ENCODE measurements at places on chromosomes 6 and 20. TPM values are rescaled to one million over a fixed set of nuclear protein-coding genes. Genes with fewer than 3 reads are reported as not detected.

GRCh38 chr6:157964100-157964499 is 17.6 kb upstream of the SYNJ2 start:
- DNase-seq = no peak
- peaks cover 24% of the 10 kb centered on the region for H3K4me1 ChIP-seq
- peaks cover 16% of the 10 kb centered on the region for H3K36me3 ChIP-seq
- peaks cover 6% of the 10 kb centered on the region for H3K27me3 ChIP-seq
- no peak overlapping the region for H3K4me3 ChIP-seq

LRP11 gene
- 2.9 TPM for total RNA-seq

- H3K36me3 ChIP-seq = no peaks in the 10 kb centered on the region
- no peaks in the 10 kb centered on the region for H3K4me1 ChIP-seq
- H3K27ac ChIP-seq = no peak overlapping the region
Measured at GRCh38 chr6:50102676-50103075, 52.9 kb upstream of the DEFB112 start.

DNA sequence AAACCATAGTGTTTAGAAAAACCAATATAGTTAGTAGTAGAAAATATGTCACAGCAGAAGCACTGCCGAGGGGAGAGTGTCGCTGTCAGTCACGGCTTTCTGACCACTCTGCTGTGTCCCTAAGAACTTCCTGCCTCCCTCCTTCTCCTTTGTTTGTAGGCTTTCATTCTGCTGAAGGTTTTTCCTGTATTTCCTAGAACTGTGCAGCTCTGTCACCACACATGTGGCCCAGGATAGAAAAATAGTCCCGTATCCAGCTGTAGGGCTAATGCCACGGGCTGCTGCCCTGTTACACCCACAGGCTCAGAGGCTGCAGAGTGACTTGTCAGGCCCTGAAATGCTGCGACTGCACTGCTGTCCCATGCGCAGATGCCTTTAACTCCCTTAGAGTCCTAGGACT is 52.6 kb upstream of the SYNJ2 start:
- H3K4me1 ChIP-seq = peaks cover 4% of the 10 kb centered on the region
- H3K36me3 ChIP-seq = peaks cover 16% of the 10 kb centered on the region
- H3K27ac ChIP-seq = no peak overlapping the region

DNA sequence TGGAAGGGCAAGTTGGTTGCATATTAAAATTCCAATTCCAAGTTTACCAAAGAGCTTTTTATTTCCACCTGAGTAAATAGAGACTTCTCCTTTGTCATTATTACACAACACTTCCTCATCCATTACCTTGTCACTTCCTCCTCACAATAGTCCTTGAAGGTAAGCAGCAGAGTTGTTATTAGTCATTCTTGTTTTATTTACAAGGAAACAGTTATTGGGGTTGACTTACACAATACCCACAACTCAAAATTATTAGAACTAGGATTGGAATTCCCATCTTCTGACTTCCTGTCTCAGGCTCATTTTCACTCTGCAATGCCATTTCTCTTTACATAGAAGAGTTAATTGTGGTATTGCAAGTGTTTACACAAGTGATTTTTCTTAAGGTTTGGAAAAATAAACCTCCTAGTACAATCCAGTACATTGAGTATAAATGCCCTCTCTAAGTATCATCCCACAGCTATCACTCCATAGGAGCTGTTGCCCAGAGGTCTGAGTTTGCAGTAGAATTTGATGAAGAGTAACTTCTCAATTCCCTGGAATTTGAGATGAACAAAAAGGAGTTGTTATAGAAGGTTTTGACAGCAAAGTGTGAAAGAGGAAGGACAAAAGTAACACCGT is 28.9 kb upstream of the MTRF1L start:
- H3K27me3 ChIP-seq = peaks cover 38% of the 10 kb centered on the region
- no peak overlapping the region for H3K4me3 ChIP-seq
- no peaks in the 10 kb centered on the region for H3K4me1 ChIP-seq
- no peak for DNase-seq
- H3K27ac ChIP-seq = no peak overlapping the region

GRCh38 chr6:17271628-17272027 is 9.5 kb upstream of the RBM24 start:
- H3K4me3 ChIP-seq = no peak overlapping the region
- no peaks in the 10 kb centered on the region for H3K4me1 ChIP-seq
- DNase-seq = no peak
- no peaks in the 10 kb centered on the region for H3K36me3 ChIP-seq

- H3K27ac ChIP-seq = no peak overlapping the region
- H3K27me3 ChIP-seq = no peaks in the 10 kb centered on the region
- H3K36me3 ChIP-seq = no peaks in the 10 kb centered on the region
- no peak overlapping the region for H3K4me3 ChIP-seq
- DNase-seq = no peak
Measured at GRCh38 chr6:117817499-117817898, 89.6 kb upstream of the SLC35F1 start.

EPPIN gene
- not detected for total RNA-seq

ARMH2 gene
- 0.41 TPM for total RNA-seq

FOXS1 gene
- total RNA-seq = not detected

DNA sequence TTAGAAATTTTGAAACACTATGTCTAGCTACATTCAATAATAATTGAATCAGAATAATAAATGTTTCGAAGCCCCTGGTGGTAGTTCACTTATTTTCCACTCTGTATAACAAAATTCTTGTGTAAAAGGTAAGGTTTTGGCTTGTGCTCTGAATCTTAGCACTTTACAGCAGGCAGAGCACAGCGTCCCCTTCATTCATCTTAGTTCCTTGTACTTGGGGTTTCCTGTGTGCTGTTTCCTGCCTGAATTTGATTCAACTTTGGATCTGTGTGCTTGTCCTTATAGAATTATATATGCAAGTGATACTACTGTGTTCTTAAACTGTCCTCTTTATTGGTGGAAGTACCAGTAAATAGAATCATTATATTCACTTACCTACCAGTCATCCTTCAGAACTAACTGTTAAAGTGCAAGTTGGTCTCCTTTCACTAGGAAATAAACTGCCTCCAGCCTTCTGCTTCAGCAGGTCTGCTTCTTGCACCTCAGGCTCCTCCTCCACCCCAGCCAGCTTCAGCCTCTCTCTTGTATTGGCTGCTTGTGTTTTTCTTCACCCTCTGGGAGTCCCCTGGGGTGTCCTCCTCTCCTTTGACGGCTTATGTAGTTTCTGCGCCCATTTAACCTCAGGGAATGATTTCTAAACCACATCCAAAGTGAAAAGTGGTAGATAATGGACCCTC is 28.8 kb upstream of the TULP4 start:
- H3K4me1 ChIP-seq = peaks cover 39% of the 10 kb centered on the region
- peak overlapping the region; percentile 11 for H3K4me3 ChIP-seq
- peak overlapping the region; percentile 59 for H3K27ac ChIP-seq
- H3K27me3 ChIP-seq = no peaks in the 10 kb centered on the region
- peak; percentile 48 for DNase-seq

BACH2 gene
- 22.6 TPM for total RNA-seq

C6orf118 gene
- total RNA-seq = not detected

BNIP5 gene
- total RNA-seq = not detected

APCDD1L gene
- total RNA-seq = not detected

DNA sequence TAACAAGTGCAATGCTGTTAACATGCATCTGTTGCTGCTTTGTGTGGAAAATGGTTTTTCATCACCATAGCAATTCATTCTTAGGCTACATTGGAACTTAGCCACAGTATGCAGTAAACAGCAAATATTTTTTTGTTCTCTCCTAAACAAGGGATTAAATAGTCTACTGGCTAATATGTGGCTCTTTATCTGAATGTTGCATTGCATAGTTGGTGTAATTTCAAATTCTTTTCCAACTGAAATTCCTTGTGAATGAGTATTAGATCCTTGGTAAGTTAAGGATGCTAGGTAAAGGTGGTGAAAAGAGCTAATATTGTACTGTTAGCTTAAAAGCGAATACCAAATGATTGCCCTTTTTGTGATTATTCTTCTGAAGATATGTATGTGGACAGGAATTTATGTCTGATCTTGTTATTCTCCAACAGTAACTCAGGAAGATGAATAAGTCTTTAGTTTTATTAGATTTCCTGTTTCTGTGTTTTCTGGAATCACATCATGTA is 958 bp downstream of the MLIP start:
- no peak for DNase-seq
- H3K4me3 ChIP-seq = no peak overlapping the region
- no peaks in the 10 kb centered on the region for H3K27me3 ChIP-seq

- H3K36me3 ChIP-seq = no peaks in the 10 kb centered on the region
- peaks cover 2% of the 10 kb centered on the region for H3K4me1 ChIP-seq
- no peak for DNase-seq
- no peak overlapping the region for H3K4me3 ChIP-seq
Measured at GRCh38 chr20:40893610-40894236, 134.9 kb upstream of the TOP1 start.

GRCh38 chr6:146896960-146897701 is 298.4 kb downstream of the ADGB start:
- H3K4me1 ChIP-seq = peaks cover 8% of the 10 kb centered on the region
- peaks cover 30% of the 10 kb centered on the region for H3K27me3 ChIP-seq
- H3K4me3 ChIP-seq = no peak overlapping the region
- H3K27ac ChIP-seq = no peak overlapping the region
- H3K36me3 ChIP-seq = no peaks in the 10 kb centered on the region

TSPO2 gene
- total RNA-seq = not detected
